Stimulated activated CD8-positive, alpha-beta memory T cell treated with anti-CD3 and anti-CD28 coated beads, Interleukin-2, amount 100 ng/mL, for 1 hour (primary cell): ENCODE measurements at places on chromosomes 1 and 21.

DNA sequence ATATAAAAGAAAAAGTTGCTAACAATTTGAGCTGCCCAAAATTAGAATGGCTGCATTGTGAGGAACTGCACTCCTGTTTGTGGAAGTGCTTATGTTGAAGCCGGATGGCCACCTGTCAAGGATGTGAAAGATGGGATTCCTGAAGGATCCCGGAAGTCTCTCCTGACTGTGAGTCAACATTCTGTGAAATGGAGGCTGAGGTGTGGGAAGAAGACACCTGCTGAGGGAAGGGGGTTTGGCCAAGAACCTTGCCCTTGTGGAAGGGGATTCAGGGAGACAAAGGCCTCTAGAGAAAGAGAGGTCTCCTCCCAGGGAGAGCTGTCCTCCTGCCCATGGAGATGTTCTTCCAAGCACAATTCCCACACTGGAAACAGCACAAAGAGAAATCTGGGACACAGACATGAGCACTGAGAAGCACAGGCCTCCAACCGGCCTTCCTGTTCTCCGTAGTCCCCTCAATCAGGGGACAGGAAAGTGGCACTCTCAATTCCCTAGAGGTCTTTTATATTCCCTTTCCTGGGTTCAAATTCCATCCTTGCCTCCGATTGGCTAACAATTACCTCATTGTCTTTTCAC, 70.5 kb downstream of the CD2 start:
- no peak for DNase-seq

DNA sequence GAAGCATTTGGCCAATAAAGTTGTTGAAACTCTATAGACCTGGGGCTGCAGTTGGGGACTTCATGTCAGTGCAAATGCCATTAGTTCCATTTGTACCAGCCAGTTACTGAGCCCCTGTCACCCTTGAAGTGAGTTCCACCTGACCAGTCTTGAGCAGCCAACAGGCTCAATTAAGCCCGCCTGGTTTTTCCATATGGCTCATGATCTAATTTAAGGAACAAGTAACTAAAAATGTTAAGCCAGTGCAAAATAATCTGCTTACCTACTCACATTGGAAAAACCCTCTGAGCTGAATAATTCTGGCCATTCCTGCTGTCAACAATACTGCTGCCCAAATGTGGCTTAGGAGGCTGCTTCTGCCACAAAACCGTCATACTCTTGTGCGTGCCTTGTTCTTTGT, 21.6 kb downstream of the NSUN4 start:
- no peak for DNase-seq

DNA sequence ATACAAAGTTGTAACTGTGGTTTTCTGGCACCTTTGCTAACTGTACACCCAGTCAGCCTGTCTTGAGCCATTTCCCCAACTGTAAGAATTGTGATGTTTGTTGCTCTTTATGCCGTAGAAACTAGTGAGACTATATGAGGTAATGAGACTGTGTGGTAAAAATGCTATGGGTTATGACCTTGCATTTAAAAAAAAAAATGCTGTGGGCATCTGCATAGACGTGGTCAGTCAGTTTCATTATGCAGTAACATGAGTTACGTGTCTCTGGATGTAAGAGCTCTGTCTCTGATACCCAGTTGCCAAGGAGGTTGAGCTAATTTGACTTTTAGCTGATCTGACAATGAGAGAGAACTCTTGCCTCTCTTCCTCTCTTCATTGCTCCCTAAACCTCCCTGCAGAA, 80.6 kb upstream of the LAMC2 start:
- DNase-seq = no peak

DNA sequence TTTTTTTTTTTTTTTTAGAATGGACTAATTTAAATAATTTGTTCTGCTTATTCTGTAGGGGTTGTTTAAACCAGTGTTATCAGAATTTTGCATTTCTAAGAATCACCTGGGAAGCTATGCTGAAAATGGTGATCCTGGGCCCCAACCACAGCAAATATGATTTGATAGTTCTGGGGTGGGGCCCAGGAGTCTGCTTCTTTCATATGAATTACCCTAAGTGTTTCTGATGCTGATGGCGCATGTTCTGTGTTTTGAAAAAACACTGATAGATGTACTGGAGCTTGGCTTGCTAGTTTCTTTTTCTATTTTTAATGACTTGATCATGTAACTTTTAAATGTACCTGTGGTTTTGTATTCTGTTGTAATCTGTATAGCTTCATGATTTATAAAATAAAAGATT, 89.3 kb downstream of the CDC14A start:
- DNase-seq = no peak

DNA sequence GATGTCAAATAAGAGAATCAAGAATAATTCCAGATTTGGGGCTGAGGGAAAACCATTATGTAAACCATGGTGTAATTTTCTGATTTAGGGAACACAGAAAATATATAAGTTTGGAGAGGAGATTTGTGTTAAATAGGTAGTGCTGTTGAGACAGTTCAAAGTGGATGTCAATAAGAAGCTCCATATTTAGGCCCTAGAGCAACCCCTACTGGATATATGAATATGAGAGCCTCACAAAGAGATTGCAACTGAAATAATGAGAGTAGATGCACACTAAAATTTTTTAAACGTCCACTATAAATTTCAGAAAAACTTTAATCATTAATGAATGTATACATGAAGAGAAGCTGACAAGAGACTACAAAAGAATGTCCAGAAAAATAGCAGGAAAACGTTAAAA, 1447.8 kb upstream of the PRMT6 start:
- no peak for DNase-seq

GRCh38 chr21:23876925-23877558, 1730.2 kb downstream of the MRPL39 start:
- DNase-seq = no peak

GRCh38 chr1:169833179-169833901, 38.6 kb upstream of the METTL18 start:
- no peak for DNase-seq

DNA sequence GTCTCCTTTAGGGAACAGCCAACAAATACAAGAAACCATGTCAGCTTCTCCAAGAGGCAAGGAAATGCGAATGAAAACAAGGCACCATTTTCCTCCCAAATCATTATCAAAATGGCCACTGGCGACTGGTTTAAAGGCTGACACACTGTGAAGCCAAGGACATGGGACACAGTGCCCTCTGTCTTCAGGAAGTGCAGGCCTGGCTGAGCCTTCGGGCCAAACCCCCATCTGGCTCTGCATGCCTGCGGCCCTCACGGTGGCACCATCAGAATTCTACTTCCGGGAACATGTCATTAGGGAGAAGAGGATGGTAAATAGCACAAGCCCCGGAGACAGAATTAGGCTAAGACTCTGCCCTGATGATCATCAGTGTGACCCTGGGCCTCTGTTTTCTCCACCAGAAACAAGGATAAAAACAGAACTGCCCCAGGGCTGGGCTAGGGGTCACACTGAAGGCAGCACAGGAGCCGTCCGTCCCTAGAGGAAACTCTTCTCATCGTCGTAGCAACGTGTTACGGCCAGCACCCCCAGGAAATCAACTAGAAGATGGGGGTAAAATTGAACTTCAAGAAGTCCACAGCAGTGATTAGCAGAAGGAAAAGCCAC, 103.5 kb downstream of the NPHP4 start:
- no peak for DNase-seq

GRCh38 chr1:109850827-109851226, 59.8 kb upstream of the CSF1 start:
- DNase-seq = no peak

- DNase-seq = no peak
These were observed 1.7 kb downstream of the SYT11 start for GRCh38 chr1:155860970-155861510.

DNA sequence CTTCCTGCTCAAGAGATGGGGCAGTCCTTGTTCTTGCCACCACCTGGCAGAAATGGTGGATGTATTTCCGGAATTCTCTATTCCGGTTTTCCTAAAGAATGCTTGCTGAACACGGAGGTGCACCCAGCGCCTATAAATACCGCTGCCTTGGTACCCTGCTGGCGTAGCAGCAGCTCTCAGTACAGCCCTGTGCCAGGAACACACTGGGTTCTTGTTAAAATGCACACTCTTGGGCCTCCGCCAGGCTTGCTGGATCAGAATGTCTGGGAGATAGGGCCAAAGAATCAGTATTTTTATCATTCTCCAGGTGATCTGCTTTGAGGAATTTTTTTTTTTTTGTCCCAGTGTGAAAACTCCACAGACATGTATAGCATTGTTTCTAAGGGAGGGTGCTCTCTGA, 54.2 kb downstream of the IGSF5 start:
- DNase-seq = no peak

DNA sequence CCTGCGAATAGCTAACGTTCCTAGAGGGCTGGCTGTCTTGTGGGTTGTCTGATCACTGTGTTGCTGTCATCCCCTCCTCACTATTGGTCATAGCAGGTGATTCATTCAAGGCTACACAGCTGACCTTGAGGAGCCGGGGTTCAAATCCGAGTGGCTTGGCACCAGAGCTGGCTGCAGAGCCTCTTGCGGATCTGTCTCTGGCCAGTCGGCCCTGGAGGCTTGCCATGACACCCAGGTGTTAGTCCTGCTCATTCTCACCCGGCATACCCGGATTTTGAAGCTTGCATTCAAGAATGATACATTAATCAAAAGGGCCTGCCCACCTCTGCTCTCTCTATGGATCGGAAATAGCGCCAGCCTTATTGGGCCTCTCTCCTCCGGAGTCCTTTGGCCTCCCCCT, 110.4 kb downstream of the DHRS3 start:
- DNase-seq = no peak

DNA sequence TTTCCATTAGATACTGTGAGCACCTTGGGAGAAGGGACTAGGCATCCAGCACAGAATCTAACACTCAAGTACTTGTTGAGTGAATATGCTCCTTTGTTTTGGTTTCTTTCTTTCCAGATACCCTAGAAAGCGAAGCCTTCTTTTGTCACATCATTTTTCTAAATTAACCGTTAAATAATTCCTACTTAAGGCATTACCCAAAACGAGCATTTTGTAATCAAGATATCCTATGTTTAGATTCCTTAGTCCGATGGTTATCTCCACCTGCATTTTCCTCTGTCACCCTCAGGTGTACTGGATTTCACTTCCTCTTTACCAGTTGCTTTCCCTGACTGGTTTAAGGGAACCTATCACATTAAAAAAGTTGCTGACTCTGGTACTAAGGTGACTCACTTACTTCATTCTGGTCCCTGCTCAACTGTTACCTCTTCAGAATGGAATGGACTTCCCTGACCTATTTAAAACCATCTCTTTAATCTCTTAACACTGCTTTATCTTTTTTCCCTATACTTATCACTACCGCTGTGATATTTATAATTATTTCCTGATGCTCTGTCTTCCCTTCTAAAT, 3.2 kb downstream of the B3GALNT2 start:
- no peak for DNase-seq

DNA sequence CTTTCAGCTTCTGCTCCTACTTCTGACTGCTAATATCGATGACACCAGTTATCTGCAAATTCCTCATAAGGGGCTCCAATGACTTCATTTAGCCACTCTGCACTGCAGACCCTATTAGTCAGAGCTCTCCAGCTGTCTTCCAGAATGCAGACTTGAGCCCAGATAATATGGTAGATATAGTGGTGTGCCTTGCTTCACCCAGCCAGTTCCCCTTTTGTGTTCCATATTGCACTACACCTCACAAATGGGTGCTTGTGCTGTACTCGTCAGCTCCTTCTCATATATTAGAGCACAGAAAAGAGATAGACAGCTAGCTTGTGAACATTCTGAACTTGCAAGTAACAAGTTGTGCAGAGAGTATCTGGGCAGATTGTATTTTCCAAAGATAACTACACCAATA, 23.7 kb upstream of the COG2 start:
- DNase-seq = no peak

DNA sequence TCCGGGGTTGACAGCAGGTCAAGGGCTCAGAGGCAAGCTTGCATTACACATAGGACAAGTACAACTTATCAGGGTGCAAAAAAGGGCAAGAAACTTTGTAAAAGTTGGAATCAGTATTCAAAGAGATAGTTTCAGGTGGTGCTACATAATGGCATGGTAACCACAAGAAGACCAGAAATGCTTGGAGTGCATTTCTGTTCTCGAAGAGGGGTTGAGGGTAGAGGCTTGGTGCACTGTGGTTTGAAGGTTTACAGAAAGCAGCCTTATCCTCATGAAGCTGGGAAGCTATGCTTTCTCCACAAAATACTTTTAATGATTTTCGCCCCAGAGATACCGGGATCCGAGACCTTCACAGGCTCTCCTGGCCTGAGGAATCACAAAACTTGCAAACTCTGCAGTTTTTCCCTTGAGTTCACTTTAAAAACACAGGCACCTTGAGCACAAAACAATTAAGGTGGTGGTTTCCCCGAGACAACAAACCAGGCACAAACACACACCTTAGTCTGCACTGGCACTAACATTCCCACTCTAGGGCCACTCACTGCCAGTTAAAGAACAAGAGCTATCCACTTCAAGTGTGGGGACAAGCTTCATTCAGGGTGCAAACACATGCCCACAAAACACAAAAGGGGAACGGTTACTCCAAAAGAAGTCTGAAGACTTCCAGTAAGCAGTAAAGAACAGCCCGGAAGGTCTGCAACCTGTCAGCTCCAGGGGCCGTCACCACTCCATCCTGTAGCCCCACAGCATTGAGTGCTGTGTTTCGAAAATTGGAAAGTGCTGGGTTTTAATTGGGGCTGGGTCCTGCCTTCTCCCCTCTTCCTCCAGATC, 29.8 kb upstream of the NFIA start:
- DNase-seq = no peak

DNA sequence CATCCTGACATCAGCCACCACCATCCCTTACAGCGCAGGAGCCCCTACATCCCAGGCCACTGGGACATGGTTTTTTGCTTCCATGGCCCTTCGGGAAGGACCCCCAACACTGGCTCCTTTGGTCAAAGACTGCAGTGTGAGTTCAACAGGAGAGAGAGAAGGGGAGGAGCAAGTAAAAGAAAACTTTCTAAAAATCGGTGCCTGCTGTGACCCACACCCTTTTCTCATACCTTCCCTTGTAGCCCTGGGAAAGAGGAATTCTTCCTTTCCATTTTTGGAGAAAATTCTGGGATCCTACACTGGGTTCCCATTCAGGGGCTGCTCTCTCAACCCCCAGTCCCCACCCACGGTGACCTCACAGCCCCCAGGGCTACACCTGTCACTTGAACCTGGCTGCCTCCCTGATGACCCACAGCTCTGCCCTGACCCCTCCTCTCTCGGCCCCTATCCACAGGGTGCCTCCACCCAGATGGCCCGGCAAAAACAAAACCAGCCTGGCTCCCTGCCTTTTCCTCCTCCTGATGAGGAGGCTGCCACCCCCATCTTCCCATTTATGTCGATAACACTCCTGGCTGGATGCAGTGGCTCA, 7.6 kb downstream of the PADI4 start:
- DNase-seq = no peak

DNA sequence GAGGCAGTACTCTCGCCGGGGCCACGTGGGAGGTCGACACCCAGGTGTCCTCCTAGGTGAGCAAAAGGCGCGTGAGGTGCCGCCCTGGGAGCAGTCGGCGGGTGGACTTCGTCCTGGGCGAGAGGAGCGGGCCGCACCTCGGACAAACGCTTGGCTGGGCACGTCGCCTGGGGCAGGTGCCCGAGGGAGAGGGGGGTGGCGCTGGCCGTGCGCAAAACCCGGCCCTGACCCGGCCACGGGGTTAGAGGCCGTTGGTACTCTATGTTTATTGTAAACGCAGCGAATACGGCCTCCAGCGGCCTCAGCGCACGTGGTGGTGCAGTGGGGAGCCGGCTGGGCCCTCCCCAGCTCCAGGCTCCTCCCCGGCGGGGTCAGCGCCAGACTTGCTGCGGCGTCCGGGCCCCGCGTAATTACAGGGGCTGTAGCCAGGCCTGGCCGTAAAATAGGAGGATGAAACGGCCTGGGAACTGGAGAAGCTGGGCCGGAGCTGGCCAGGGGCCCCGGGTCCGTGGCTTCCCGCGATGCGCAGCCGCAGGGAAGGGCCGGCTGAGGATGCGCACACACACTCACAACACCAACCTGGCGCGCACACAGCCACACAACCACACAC, 1.6 kb upstream of the EFNA1 start:
- no peak for DNase-seq
